NCI-H748 treated with DMSO at 0.1 percent for 48 hours (cell line): ENCODE measurements at places on chromosomes 13 and 19.
A peak's percentile ranks its signal among the peaks of the same experiment; 100 is the strongest.

GRCh38 chr13:39148513-39148961, 110.3 kb downstream of the NHLRC3 start:
- peak; percentile 70 for DNase-seq

- DNase-seq, result no peak
Measured at GRCh38 chr19:3423183-3423829, 56.9 kb downstream of the NFIC start.

DNA sequence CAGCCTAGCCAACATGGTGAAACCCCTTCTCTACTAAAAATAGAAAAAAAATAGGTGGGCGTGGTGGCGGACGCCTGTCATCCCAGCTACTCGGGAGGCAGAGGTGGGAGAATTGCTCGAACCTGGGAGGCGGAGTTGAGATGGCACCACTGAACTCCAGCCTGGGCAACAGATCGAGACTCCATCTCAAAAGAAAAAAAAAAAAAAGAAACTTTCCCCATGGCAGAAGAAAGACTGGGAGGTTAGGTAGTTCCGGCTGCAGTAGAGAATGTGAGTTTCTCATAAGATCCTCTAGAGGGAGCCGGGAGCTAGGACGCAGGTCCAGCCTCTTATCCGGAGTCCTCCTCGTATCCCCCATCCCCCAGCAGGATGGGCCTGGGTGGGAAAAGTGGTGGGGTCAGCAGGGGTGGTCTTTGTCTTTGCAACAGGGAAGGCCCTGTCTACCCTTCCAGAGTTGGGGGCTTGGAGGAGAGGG, 13.2 kb upstream of the CREB3L3 start:
- DNase-seq, result peak; percentile 18

DNA sequence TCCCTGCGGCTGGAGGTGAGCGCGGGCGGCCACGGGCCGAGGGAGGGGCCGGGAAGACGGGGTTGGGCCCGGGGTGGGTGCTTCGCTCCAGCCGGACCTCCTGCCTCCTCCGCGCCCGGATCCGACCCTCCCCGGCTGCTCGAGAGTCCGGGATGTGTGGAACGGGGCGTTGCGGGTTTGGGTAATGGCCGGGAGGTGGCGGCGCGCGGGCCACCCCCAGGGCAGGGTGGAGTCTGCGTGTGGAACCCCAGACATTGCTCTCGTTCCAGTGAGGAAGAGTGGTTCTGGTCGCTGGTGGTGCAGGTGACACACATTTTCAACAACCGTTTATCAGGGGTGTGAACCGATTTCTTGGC, 38.8 kb downstream of the ARHGEF7 start:
- no peak for DNase-seq

DNA sequence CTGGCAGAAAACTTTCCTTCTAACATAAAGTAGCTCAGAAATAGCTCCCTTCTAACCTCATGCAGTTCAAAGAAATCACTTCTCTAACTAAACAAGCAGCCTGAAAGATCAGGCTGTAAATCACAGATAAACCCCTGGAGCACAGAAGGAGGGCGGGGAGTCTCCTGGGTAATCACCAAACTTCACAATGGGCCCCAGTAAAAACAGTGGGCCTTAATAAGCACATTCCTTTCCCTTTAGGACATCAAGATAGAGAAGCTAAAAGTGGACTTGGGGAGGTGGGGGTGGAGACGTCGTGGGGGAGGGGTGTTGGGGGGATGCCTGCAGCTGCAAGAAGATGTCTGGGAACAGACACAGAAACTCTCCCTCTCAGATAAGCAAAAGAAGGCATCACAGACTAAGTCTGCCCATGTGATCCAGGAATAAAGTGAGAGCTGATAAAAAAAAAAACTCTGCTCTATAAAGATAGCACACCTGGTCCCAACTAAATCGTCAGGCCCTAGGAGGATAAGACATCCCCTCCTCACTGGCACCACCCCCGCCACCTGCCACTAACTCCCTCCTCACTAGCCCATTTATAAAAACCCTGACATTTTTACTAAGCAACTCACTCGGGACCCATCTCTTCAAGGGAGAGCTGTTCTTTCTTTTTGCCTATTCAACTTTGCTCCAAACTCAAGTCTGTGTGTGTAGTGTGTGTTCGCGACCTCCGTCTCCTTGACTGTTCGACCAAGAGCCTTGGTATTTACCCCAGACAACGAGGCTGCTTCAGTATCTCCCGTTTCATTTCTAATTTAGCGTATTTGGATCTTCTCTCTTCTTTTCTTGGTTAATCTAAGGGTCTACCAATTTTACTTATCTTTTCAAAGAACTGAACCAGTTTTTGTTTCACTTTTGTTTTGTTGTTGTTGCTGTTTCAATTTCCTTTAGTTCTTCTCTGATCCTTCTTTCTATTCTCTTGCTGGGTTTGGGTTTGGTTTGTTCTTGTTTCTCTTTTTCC, 31.7 kb downstream of the DNAJC15 start:
- no peak for DNase-seq

- DNase-seq, result no peak
Measured at GRCh38 chr19:53977991-53978731, 13.3 kb upstream of the CACNG6 start.

DNA sequence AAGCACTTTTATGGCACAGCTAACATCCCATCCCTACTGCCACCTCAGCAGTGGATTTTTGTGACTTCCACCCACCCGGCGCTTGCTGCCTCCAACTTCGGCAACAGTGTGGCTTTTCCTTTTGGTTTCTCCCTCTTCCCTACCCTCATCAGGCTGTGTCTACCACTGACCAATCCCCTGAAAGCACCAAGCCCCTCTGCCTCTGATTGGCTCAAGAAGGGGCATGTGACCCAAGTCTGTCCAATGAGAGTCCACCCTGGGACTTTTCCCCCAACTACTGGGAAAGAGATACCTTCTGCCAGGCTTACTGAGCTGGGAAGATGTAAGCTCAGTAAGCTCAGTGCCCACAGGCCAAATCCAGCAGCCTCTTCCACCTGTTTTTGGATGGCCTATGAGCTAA, 5.8 kb downstream of the SMIM7 start:
- no peak for DNase-seq

- DNase-seq, result no peak
Measured at GRCh38 chr19:46402725-46403124, 10.6 kb downstream of the CCDC8 start.

DNA sequence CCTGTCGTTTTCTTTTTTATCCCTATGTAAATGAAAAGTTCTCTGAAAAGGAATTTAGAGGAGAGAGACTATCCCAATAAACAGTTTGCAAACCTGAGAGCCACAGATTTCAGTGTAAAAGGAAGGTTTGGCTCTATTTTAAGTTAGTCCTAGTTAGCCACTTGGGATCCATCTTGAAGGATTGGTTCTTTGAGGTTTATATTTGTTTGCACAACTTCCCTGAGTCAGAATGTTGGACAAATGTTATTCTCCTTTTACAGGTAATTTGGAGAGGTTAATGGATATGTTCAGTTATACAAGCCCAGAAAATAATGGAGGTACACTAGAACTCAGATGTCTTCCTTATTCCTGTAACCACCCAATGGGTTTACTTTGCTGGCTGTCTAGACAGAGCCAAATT, 2.6 kb upstream of the DNAJC15 start:
- no peak for DNase-seq

- DNase-seq, result no peak
Measured at GRCh38 chr19:33246709-33247440, 21.2 kb upstream of the SLC7A10 start.

DNA sequence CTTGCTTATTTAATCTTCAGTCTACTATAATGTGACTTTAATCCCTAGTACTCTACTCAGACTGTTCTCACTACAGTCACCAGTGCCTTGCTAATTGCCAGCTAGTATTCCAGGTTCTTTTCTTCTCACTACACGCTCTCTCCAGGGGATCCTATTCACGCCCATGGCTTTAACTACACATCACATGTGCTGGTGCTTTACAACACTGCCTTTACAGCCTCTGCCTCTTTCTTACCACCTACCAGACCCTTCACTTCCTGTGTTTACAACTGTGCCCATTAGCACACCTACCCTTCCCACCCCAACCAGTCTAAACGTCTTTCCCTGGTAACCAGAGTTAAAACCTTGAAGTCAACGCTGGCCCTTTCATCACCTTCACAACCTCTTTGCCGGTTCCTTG, 249.5 kb downstream of the DNAJC15 start:
- peak; percentile 65 for DNase-seq

DNA sequence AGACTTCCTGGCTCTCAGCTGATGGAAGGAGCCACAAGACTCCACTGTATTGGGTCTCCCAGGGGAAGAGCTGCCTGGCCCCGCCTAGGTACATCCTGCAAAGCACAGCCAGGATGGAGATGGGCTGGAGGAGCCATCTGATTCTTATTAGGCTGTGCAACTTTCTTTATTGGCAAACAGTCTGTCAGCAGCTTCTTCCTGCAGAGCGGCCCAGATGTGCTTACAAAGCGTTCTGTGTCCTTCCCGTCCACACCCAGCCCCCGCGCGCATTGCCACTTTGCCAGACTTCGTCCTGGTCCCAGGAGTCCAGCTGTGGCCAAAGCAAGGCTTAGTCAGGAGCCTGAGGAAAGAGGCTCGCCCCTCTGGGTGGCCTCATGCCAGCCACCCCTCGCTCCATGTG, 409.3 kb downstream of the ZNF536 start:
- DNase-seq, result no peak

DNA sequence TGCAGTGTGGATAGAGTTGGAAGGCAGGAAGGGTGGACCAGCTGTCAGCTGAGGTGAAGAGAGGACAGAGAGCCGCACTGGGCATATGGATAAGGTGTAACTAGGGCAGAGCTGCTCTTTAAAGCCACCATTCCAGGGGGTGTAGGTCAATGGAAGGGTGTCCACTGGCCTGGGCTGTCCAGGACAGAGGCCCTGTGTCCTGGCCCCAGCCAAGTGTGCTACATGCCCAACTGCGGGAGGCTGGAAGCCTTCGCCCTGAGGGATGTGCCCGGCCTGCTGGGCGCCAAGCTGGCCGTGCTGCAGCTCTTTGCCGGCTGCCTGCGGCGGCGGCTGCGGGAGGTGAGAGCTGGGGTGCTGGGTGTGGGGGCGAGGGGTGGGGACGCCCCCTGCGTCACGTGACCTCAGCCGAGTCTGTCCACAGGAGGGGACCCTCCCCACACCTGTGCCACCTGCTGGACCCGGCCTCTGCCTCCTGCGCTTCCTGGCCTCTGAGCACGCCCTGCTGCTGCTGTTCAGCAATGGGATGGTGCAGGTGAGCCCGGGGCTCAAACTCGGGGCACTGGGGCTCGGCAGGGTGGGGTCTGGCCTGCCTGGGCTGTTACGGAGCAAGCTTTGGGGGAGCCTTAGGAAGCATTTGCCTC, 9.8 kb downstream of the PLK5 start:
- DNase-seq, result no peak

DNA sequence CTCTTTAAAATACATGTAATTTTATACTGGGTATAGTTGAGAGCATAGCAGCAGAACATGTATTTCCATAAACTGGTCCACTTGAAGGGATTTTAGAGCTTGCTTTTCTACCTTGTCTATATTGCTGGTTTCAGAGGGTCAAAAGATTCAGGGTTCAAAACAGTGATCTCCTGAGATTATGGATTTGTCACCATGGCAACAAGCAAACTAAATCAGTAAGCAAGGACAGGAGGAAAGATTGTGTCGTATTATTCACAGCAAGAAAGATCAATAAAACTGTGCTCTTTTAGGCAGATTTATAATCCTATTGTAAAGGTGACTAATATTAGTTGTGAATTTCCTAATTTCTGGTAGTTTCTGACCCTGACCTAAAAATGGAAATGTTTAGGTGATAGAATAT, 496.4 kb downstream of the LMO7 start:
- DNase-seq, result no peak

- no peak for DNase-seq
Measured at GRCh38 chr19:7326105-7326877, 22.4 kb upstream of the ARHGEF18 start.

- DNase-seq, result no peak
Measured at GRCh38 chr19:37926711-37927110, 19.7 kb downstream of the SIPA1L3 start.

GRCh38 chr13:102097708-102098107, 304.1 kb downstream of the FGF14 start:
- DNase-seq, result peak; percentile 48

DNA sequence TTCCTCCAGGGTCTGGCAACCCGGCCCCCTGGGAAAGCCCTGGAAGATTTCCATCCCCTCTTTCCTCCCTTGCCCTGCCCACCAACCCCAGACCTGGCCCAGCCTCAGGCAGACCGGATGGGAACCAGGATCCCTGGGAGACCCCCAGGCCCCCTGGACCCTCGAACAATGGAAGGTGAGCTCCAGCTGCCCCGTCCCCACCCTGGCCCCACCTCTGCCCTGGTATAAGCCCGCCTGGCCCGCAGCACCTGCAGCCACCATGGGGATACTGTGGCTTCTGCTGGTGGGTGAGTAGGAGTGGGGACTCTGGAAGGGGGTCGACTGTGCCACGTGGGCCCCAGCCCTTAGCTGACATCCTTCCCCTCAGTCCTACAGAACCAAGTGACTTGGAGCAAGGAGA, 32.4 kb downstream of the HPN start:
- no peak for DNase-seq

DNA sequence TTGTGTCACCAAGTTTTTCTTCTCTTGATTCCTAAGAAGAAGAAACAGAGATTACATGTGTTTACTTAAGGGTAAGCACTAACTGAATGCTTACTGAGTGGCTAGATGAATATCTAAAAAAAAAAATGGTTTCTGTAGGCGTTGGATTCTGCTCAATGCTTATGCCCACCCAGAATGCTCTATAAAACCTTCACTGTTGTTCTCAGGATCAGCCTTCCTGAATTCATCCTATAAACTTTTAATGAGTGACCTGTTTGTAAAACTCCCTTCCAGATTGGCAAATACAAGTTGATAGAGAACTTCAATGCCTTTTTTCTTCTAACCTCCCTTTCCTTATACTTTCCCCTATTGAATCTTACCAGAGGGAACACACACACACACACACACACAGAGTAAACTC, 90.2 kb downstream of the NDFIP2 start:
- no peak for DNase-seq

DNA sequence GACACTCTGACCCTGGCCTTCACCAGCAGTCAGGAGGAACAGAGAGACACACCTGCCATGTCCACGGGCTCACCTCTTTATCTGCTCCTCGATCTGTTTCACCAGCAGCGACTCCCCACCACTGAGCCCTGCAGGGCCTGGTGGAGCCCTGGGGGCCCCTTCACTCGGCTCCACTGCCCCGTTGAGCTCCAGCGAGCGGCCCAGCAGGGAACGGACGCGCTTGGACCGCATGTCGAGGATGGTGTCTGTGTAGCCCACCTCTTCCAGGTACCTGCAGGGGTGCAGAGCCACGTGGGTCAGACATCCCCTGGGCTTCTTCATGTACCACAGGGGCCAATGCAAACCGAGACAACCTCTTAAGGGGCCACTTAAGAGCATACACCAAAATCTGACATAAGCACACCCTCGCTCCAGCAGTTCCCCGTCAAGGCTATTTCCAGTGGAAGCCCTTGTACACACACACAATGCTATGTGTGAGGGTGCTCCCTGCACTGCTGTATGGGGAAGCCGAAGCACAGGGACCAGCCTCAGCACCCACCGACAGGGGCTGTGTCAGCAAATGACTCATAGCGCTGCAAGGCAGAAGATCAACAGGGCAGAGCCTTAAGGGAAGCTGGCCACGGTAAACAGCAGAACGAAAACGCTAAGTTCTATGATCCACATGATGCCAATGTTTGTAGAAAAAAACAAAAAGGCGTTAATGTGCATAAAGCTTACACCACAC, 12.7 kb upstream of the FKRP start:
- no peak for DNase-seq

GRCh38 chr19:15417699-15418098, 1.1 kb downstream of the AKAP8L start:
- no peak for DNase-seq

GRCh38 chr13:39349391-39349960, 253.5 kb downstream of the LHFPL6 start:
- no peak for DNase-seq

GRCh38 chr13:77034881-77035280, 7.9 kb upstream of the FBXL3 start:
- no peak for DNase-seq

- no peak for DNase-seq
Measured at GRCh38 chr19:8451885-8452284, 7.1 kb downstream of the HNRNPM start.
